Non-pigmented ciliary epithelial cell (primary cell): ENCODE measurements at places on chromosomes 1 and 21.
A peak's percentile ranks its signal among the peaks of the same experiment; 100 is the strongest.

DNA sequence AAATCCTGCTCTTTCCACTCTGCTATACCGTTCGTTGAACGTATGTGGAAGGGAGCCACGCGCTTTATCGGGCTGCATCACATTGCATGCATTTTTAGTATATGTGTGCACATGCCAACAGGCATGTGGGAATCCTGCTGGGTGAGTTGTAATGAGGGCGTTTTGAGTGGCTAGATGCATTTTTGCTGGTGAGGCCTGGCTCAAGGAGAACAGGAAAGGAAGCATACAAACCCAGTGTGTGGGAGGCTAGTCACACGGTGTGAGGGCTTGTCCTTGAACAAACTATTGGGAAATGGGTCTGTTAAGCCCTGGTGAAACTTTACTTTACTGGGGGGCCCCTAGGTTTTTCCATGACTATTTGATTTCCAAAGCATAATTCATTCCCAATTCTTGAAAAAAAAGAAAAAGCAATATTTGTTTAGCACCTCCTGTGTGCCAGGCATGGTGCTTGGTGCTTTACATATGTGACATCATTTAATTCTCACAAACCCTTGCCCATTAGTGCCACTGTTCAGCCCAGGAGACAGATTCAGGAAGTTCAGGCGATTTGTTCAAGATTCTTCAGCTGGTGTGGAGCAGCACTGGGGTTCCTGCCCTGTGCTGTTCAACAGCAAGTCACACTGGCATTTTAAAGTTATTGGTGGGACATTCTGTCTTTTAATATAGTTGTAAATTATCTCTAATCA is 25.6 kb upstream of the JUN start:
- no peak for DNase-seq

- no peak for DNase-seq
These were observed at the start of gene RIMKLA for GRCh38 chr1:42380586-42381279. TSS of gene RIMKLA (plus strand) at chr1:42380792. CDS start at chr1:42380935, 143 bp downstream.

DNA sequence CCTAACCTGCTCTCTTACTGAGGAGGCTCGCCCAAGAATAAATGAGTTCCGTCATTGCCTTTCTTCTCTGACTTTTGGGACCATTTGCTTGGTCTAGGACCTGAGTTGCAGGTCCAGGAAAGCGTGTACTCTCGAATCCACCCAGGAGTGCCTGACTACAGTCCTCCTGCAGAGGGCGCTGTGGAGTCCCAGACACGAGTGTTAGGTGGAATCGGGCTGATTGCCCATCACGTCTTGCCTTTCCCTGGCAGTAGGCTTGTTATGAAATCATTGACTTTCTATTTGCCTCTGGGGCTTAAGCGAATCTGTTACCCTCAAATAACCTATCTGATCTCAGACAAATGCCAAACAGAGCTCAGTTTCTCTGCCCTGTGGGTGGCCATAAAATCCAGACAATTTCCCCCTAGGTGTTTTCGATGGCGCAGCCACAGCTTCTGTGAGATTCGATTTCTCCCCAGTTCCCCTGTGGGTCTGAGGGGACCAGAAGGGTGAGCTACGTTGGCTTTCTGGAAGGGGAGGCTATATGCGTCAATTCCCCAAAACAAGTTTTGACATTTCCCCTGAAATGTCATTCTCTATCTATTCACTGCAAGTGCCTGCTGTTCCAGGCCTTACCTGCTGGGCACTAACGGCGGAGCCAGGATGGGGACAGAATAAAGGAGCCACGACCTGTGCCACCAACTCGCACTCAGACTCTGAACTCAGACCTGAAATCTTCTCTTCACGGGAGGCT is at the start of gene IL20:
TSS of gene IL20 (plus strand) at position 685 of the 733 bp plus-strand sequence. CDS start 230 bp downstream, outside the sequence.
- DNase-seq, result peak; percentile 27

DNA sequence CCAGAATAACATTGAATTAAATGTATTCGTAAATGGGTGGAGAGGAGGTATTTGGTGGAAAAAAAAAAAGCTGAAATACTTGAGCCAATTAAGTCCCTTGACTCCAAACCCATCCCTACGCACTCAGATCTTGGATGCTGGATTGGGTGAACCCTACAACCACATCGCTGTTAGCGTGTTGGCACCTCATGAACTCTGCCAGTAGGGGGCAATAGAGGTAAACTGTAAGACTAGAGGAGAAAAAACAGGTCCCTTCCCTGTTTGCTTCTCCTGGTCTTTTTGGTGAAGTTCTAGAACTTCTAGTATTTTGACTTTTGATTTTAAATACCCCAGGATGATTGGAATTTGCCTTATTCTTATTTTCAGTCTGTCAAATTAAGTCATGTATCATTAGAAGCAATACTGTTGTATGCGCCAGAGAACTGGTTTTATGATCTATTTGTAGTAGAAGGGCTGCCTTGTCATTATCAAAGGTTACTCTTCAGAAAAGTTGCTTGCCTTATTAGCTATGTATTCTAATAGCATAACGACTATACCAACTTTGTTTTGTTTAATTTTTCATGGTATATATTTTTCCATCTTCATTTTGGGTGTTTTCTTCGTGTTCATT is 1.9 kb upstream of the OR13G1 start:
- DNase-seq, result peak; percentile 3

- DNase-seq, result no peak
These were observed 147.4 kb downstream of the GDAP2 start for GRCh38 chr1:117782056-117782455.

GRCh38 chr1:53295295-53295694 is 32.6 kb downstream of the LRP8 start:
- no peak for DNase-seq

- DNase-seq, result no peak
These were observed 147.6 kb downstream of the NEK7 start for GRCh38 chr1:198304431-198304830.

DNA sequence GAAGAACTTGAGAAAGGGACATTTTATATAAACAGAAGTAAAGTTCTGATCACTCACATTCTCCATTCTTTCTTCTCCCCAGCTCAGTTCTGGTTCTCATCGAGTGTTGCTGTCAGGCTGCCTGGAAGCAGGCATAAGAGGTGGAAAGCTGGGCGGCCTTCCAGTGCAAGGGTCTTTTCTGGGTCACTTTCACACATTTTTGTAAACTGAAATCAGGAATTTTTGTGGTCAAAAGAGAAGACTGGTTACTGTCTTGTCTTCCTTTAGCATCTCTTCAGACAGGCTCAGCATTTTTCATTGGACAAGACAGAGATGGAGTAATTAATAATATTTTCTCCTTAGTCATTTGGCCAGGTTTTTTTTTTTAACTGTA is 93.7 kb downstream of the CTH start:
- no peak for DNase-seq

GRCh38 chr1:53737648-53738204 is 1.2 kb downstream of the GLIS1 start:
- DNase-seq, result no peak

- DNase-seq, result no peak
These were observed 470.6 kb upstream of the ADGRL2 start for GRCh38 chr1:81330111-81330510.

- no peak for DNase-seq
These were observed 222.9 kb upstream of the CSF3R start for GRCh38 chr1:36705629-36706028.

GRCh38 chr1:181250038-181250437 is 161.5 kb downstream of the IER5 start:
- DNase-seq, result no peak

GRCh38 chr21:15592271-15592860 is 137.4 kb upstream of the USP25 start:
- DNase-seq, result no peak

- DNase-seq, result no peak
These were observed 6.1 kb downstream of the LDLRAP1 start for GRCh38 chr1:25549273-25550154.

DNA sequence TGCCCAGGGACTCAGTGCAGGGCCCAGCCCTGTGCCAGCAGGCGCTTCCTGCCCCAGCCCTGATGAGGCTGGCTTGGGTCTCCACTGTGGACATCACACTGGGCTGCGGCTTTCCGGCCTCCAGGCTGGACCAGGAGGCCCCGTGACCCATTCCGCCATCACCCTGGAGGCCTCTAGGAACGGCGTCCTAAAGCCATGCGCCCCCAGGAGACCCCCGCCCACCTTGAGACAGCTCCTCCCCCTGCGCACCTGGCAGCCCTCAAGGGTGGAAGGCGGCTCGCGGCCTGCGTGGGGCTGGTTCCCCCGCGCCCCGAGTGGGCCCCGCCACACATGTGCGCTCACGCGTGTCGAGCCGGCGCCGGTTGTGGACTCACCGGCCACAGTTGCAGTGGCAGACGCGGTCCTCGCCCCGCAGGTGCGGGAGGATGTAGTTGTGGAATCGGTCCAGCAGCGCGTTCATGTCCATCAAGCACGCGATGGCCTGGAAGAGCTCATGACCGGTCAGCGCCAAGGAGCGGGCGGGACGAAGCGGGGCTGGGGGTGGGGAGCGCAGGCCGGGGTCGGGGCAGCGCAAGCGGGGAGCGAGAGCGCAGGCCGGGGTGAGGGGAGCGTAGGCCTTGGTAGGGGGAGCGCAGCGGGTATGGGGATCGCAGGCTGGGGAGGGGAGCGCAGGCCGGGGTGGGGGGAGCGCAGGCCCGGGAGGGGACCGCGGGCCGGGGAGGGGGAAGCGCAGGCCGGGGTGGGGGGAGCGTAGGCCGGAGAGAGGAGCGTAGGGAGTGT is 924 bp downstream of the TMEM240 start:
- DNase-seq, result no peak

DNA sequence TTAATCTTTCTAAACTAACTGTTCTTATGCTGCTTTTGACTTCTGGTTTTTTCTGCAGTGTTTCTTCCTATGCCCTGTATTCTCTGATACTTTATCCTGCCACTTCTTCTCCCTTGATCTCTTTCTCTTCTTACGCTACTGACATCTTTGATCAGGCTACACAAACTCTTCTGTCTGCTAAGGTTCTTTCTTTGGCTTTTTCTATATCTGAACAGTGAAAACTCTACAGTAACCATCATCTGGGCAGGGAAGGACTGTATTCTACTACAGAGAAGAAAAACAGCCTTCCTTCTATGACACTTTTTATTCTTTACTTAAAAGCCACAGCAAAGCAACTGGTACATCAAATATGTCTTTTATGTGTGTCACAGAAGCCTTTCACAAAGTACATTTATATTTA is 7.4 kb upstream of the NEXN start:
- no peak for DNase-seq

DNA sequence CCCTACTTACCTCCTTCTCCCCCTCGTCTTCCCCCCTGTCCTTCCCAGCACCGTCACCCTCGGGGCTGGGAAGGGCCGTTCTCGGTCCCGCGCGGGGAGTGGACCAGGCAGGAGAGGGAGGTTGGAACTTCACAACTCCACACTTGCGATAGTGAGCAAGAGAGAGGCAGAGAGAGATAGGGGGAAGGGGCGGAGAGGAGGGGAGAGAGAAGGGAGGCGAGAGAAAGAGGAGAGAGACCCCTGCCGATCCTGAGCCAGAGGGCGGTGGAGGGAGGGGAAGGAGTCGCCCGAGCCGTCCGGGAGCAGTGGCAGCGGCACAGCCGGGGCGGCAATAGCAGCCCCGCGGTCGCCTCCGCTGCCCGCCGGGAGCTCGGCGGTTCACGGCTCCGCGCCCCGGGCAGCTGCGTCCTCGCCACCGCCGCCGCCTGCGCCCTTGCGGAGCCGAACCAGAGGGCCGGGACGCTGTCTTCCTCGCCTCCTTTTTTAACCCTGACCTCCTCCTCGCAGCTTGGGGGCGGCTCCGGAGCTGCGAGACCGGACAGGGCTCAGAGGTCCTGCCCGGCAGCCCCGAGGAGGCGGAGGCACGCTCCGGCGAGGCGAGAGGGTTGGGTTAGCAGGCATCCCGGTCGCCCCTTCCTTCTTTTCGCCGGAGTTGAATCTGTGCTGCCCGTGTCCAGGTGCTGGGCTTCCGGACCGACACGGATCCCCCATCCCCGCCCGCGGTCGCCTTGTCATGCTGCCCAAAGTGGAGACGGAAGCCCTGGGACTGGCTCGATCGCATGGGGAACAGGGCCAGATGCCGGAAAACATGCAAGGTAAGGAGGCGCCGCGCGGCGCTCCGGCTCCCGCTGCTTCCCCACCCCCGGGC is 11.7 kb downstream of the NR5A2 start:
- DNase-seq, result no peak

DNA sequence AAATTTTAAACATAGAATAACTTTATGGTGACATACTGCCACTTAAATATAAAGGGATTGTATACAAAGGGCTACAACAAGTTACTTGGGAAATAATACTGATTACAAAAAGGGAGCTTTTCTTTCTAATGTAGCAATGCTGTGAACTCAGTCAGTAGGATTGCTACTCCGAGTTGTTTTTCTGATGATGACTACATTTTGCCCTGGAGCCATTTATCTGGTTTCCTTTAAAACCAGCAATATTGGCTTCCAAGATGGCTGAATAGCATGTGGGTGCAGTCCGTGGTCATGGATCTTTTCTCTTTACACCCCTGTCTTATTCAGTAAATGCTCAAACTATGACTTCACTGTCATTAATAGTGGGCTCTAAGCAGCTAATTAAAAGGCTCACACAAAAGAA is 92.6 kb upstream of the NEK7 start:
- no peak for DNase-seq

- no peak for DNase-seq
These were observed 140.7 kb downstream of the SLC45A1 start for GRCh38 chr1:8458607-8459006.

- DNase-seq, result no peak
These were observed 708.1 kb downstream of the MRPL39 start for GRCh38 chr21:24899138-24899537.
